ENCODE measurements at places on chromosomes 3 and 15.

- DNase-seq: no peak
Observed at GRCh38 chr3:190261015-190261414, 61.2 kb downstream of the CLDN1 start.

GRCh38 chr3:56673781-56674457 lies 9.1 kb downstream of the TASOR start:
- no peak for DNase-seq

- DNase-seq: no peak
Observed at GRCh38 chr3:144324076-144324475, 352.5 kb downstream of the DIPK2A start.

- DNase-seq: no peak
Observed at GRCh38 chr3:197883541-197883940, 66.4 kb upstream of the RPL35A start.

- DNase-seq: no peak
Observed at GRCh38 chr3:172376881-172377280, 71.4 kb downstream of the GHSR start.

GRCh38 chr3:170383567-170383966 lies 26.1 kb downstream of the SKIL start:
- no peak for DNase-seq

DNA sequence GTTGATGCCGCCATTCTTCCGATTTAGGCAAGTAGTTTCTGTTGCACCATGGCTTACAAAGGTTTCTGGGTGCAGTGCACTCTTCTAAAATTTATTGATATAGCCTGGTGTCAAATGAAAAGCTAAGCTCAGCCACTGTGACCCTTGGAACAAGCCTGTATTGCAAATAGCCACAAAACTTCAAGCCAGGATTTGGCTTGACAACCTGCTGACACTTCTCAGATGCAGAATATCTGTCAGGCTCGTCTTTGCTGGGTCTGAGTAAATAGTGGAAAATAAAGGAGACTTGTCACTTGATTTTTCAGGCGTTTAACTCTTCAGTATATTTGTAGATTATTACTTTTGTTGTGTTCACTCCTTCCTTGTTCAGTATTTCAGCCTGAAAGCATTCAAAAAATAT lies 871.8 kb downstream of the OTOL1 start:
- no peak for DNase-seq

DNA sequence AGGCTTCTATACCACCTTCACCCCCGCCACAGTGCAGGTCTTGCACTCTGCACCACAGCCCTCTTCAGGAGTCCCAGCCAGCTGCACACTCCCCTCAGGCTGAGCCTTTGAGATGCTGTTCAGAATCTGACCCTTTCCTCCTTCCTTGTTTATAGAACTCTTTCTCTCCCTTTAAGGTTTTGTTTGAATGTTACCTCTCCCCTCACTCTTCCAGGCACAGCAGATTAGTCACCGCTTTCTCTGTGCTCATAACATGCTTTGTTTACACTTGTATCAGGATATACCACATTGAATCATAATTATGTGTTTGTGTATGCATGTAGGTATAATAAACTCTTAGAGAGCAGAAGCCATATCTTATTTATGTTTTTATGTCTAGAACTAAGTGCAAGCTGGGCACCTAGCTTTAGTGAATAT lies 168.4 kb upstream of the BCL6 start:
- DNase-seq: no peak

DNA sequence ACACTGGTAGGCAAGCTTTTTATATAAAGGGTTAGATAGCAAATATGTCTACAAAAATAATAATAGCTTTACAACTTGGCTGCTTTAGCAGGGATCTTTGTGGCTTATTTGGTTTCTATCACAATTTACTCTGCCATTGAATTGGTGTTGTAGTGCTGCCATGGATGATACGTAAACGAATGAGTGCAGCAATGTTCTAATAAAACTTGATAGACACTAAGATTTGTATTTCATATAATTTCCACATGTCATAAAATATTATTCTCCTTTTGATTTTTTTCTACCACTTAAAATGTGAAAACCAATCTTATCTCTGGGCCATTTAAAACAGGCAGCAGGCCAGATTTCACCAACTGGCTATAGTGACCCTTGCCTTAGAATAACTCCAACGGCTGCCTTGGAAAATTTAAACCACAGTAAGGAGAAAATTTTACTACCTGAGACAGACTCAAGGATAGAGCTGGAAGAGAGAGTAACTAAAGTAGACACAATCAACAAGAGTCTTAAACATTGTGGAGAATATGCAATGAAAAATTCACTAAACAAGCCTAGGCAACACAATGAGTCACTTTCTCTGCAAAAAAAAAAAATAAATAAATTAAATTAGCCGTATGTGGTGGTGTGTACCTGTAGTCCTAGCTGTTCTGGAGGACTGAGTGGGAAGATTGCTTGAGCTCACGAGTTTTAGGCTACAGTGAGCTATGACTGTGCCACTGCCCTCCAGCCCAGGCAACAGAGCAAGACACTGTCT lies 8.1 kb downstream of the NPHP3 start:
- no peak for DNase-seq

GRCh38 chr15:82966671-82967071 lies 14.2 kb upstream of the HOMER2 start:
- DNase-seq: no peak

- DNase-seq: no peak
Observed at GRCh38 chr3:51354172-51354571, 30.9 kb upstream of the MANF start.

GRCh38 chr3:55300701-55301100 lies 186.4 kb downstream of the WNT5A start:
- no peak for DNase-seq

- DNase-seq: no peak
Observed at GRCh38 chr3:93962798-93963197, 10.9 kb downstream of the PROS1 start.

DNA sequence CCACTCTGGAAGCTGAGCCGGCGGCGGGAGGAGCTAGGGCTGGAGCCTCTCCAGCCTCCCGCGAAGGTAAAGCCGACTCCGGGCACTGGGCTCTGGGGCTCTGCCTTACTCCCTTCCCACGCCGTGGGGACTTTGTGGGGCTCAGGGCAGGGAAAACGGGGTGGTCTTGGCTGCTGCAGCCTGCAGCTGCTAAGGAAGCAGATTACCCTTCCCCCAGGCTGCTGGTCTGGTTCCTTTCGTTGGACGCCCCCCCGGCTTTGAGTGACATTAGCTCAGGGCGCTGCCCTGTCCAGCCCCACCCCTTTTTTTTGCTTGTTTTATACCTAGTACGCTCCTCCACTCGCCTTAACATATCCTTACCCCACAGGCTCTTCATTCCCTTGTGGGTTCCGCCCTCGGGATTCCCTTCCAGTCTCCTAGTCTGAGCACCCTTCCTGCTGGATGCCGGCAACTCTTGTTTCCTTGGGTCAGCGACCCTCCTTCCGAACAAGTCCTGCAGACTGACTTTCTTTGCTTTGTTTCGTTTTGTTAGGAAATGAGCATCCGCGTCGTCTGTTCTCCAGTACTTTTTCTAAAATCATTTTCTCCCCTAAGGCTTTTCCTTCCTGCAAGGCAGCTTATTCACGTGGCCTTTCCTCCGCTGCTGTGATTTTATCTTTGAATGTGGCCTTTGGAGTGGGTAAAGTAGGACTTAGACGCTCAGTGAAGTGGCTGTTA lies 551 bp downstream of the DNAJC13 start:
- DNase-seq: peak; percentile 46

- no peak for DNase-seq
Observed at GRCh38 chr3:155110022-155110421, 29.9 kb downstream of the MME start.

DNA sequence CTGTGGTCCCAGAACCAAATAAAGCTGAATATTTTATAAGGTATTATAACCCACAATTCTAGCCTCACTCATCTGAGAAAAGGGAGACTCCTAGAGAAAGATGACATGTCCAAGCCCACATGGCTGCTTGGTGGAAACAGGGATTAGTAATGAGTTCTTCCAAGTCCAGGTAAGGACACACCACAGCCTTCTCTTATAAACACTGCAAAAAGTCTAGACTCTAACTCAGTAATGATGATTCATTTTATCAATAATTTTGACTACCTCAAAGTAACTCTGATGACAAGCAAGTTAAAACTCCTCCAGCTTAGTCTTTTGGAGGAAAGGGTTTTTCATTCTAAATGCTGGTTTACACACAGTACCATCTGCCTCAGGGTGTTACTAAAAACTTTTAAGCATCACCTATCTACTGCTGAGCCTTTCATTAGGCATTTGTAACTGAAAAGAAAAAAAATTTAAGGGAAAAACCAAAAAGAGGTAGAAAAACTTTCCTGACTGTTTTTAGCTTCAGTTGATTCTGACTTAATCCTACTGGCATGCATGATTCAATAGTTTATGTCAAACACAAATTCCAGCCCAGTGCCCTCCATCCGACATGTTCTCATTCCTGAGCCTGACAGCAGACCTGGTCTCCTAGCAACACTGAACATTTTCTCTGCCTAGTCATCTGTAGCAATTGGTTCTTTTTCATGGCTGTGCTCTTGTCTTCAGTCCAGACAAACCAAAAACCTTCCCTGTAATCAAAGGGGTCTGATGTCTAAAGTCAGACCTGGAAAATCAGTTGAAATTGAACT lies 43.9 kb downstream of the P3H2 start:
- no peak for DNase-seq

GRCh38 chr3:45165497-45166283 lies 19.5 kb upstream of the CDCP1 start:
- DNase-seq: no peak

- no peak for DNase-seq
Observed at GRCh38 chr15:40937762-40938535, 8.8 kb downstream of the DLL4 start.

DNA sequence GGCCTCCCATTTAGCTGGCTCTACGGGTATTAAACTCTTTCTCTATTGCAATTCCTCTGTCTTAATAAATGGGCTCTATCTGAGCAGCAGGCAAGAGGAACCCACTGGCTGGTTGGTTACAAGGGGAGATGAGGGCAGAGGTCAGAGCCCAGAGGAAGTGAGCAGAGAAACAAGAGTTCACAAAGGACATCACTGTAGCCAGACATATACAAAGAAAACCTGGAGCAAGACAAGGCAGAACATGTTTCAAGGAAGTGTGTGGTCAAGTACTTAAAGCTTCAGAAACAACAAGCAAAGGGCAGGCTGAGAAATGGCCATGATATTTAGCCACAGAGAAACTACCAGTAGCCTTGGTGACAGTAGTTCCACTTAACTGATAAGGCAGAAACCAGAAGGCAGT lies 24.3 kb downstream of the SUSD5 start:
- no peak for DNase-seq

- DNase-seq: no peak
Observed at GRCh38 chr3:182565916-182566796, 227.1 kb upstream of the ATP11B start.

- no peak for DNase-seq
Observed at GRCh38 chr3:31275583-31275982, 257.1 kb upstream of the STT3B start.

GRCh38 chr3:94909726-94910125 lies 846.9 kb downstream of the NSUN3 start:
- no peak for DNase-seq

DNA sequence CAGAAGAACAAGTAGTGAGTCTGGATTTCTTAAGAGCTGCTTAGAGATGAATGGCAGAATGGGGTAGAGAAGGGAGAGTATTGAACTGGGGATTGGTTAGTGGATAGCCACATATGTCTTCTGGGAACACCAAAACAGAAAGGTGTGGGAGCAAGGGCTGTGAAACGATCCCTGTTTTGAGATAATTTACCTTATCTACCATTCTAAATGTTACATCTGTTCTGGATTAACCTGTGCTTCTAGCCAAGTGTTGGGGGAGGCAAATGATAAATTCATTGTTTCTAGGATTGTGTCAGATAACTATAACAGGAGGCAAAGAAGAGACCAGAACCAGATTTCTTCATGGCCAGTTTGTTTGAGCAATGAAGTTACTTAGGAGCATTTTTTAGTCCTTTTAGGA lies 8.4 kb downstream of the NR1D2 start:
- no peak for DNase-seq

GRCh38 chr3:130816561-130817445 lies 70.2 kb upstream of the PIK3R4 start:
- no peak for DNase-seq

GRCh38 chr15:67805008-67805665 lies 20.2 kb upstream of the SKOR1 start:
- no peak for DNase-seq

DNA sequence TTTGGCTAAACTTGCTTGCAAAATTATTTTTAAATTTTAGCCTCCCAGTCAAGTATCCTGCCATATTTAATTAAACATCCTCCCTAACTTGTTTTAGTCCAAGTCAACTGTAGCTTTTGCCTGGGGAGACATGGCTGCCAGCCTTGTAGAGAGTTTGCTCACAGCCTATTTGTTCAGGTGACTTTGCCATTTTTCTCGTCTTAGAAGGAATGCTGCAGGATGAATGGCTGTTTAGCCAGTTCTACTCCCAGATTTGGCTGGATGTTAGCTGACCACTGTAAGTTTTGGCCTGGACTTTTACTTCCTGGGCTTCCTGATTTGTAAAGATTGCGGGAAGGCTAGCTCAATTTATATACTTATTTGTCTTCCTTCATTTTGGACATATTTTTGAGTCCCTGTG lies 236.4 kb upstream of the SGO1 start:
- no peak for DNase-seq

GRCh38 chr3:131729643-131730017 lies 226.9 kb upstream of the MRPL3 start:
- no peak for DNase-seq

DNA sequence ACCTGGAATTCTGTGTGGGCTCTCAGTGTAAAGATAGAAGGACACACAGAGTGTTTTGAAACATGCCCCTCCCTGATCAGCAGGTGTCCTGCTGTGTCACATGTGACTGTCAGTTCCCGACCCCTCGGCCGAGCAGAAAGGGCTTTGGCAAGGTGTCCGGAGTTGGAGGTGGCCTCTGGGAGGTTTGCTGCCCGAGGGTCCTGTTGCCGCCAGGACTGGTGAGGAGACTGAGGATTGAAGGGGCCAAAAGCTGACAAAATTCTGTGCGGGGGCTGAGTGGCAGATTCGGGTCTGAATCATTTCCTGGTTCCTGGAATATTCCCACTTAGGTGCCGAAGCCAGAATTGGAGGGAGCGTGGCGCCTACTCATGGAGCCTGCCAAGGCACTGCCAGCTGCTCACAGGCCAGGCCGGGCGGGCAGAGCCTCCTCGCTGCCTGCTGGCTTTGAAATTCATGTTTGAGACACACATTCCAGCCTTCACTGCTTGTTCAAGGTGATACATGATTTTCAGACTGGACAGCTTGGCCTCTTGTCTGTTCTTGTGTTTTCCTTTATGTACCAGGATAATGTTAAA lies 83.8 kb downstream of the APBA2 start:
- no peak for DNase-seq

Data from stimulated activated CD4-positive, alpha-beta T cell treated with anti-CD3 and anti-CD28 coated beads, Interleukin-2, amount 100 ng/mL, for 24 hours (primary cell).